ENCODE measurements at places on chromosomes 5 and 9.

DNA sequence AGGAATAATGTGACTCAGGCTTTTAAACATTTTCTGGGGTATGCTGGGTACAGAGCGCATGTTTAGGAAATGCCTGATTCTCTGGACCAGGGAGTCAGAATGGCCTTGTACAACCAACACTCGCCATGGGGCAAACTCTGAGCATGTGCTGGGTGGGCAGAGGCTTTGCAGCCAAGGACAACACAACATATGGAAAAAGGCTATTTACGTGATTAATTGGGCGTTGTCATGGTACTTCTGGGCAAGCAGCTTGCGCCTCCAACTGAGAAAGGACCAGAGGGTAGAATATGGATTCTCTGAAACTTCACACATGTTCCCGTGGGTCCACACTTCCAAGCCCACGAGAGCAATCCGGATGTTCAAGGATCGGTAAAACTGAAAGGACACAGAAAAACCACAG lies 49.1 kb downstream of the NIPAL4 start:
- no peak for DNase-seq

GRCh38 chr5:157915638-157916037 lies 56.7 kb upstream of the CLINT1 start:
- DNase-seq = no peak

DNA sequence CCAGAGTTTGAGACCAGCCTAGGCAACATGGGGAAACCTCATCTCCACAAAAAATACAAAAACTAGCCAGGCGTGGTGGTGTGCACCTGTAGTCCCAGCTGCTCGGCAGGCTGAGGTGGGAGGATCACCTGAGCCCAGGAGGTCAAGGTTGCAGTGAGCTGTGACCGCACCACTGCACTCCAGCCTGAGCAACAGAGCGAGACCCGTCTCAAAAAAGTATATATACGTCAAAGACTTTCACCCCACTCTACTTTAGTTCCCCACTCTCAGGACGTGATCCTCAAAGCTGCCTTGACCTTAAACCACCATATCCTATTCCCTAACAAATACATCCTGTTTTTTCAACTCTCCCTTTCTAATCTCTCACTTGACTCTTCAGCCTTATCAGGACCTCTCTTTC lies 41.0 kb downstream of the PCDHGC5 start:
- no peak for DNase-seq

DNA sequence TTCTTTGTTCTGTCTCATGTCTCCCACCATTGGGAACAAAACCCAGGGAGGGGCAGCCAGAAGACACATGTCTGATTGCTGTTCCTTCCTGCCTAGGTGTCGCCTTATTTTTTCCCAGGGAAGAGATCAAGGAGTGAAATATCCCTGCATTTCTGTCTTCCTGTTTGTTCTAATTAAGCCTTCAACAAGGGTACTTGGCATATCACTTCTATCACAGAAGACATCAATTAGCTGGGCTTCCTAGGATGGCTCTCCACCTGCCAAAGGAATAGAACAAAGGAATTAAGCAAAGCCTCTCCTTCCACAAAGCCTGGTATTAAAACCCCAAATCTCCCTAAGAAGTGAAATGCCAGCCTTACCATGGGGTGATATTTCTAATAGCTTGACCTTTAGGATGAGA lies 299.5 kb upstream of the CD180 start:
- no peak for DNase-seq

- no peak for DNase-seq
Measured at GRCh38 chr5:169037466-169037865, 263.5 kb downstream of the SLIT3 start.

GRCh38 chr9:136821826-136822544 lies 14.2 kb downstream of the RABL6 start:
- DNase-seq = no peak

DNA sequence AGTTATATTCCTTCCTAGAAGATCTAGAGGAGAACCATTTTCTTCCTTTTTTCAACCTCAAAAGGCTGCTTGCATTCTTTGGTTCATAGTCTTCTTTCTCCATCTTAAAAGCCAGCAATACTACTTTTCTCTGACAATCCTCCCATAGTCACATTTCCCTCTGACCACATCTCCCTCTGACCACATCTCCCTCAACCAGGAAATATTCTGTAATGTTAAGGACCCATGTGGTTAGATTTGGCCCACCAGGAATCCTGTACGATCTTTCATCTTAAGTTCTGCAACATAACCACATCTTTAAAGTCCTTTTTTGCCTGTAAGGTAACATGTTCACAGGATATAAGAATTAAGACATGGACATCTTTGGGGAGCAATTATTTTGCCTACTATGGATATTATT lies 179.4 kb upstream of the SPEF2 start:
- DNase-seq = no peak

- no peak for DNase-seq
Measured at GRCh38 chr5:179558932-179559283, 8.6 kb downstream of the RUFY1 start.

DNA sequence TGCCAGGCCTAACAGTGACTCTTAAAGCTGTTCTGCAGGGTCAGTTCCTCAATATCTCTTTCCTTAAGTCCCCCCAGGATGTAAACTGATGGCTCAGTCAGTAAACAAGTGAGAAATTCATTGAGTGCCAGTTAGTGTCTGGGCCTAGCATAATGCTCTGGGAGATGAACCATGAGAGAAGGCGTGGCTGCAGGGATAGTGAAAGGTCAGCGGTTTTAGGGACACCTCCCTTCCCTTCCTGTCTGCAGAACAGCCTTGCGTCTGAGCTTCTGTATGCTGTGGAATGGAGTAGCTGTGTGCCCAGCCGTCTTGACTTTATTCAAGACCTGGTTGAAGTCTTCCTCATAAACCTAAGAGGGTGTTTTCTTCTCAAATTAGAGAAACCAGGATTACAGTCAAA lies 46.7 kb upstream of the DMRT3 start:
- no peak for DNase-seq

DNA sequence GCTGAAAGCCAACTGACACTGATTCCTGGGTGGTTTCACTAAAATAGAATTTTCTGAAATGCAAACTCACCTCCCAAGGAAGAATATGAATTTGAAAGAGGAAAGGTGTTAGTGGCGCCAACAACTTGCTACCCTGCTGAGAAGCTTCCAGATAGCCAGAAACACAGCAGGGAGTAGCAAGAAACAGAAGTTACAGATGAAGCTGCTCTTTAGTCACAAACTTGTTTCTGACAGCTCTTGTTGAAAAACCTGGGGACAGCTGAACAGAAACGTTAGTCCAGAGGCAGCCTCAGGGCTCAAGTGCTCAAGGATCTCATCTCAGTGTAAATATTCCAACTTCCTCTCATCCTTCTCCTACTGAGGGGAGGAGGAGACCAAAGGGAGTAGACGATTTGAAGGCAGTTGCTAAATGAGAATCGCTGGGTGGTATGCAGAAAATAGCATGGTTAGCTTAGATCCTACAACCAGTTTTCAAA lies 184.1 kb downstream of the PDE4D start:
- DNase-seq = no peak

- DNase-seq = no peak
Measured at GRCh38 chr5:11672385-11673085, 231.7 kb downstream of the CTNND2 start.

- DNase-seq = no peak
Measured at GRCh38 chr9:4781408-4781807, 11.3 kb upstream of the RCL1 start.

- no peak for DNase-seq
Measured at GRCh38 chr5:158553962-158554336, 545.8 kb downstream of the EBF1 start.

- peak; percentile 29 for DNase-seq
Measured at GRCh38 chr5:151078490-151079262, 2.2 kb downstream of the TNIP1 start.

- no peak for DNase-seq
Measured at GRCh38 chr9:24479361-24480059, 66.2 kb downstream of the IZUMO3 start.

DNA sequence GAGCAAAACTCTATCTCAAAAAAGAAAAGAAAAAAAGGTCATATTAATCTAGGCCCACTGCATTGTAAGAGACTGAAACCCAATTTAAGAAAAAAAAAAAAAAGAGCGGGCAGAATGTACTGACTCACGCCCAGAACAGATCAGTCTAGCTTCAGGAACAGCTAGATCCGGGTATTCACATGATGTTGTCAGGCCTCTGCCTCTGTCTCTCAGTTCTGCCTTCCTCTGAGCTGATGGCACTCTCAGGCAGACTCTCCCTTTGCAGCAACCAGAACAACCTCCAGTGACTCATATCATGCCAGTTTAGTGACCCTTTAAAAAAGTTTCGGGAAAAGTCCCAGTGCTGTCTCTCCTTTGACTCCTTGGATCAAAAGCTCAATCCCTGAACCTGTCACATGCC lies 53.0 kb downstream of the NEURL1B start:
- no peak for DNase-seq

GRCh38 chr5:28703651-28704260 lies 1665.4 kb upstream of the CDH9 start:
- no peak for DNase-seq

GRCh38 chr9:18596920-18597319 lies 123.0 kb downstream of the ADAMTSL1 start:
- DNase-seq = no peak

- no peak for DNase-seq
Measured at GRCh38 chr5:149380466-149381121, 1.5 kb upstream of the IL17B start.

DNA sequence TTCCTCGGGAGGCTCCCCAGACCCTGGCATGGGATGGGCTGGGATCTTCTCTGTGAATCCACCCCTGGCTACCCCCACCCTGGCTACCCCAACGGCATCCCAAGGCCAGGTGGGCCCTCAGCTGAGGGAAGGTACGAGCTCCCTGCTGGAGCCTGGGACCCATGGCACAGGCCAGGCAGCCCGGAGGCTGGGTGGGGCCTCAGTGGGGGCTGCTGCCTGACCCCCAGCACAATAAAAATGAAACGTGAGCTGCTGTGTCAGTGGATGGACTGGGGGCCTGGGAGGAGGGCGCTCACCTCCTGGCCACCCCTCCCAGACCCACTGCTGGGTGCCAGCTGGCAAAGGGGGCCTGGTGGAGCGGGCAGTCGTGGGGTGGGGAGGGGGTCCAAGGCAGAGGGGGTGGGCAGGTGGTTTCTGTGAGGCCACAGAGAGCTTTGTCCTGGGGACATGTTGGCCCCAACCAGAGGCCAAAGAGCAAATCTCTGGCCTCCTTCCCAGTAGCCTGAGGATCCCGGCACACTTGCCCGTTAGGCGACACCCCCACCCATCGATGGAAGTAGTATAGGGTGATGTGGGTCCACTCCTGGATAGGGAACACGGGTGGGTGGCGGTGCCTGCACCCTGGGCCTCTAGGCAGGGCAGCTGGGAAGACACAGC lies 9.8 kb downstream of the EGFL7 start:
- no peak for DNase-seq

- DNase-seq = no peak
Measured at GRCh38 chr9:126672634-126673284, 59.0 kb downstream of the LMX1B start.

DNA sequence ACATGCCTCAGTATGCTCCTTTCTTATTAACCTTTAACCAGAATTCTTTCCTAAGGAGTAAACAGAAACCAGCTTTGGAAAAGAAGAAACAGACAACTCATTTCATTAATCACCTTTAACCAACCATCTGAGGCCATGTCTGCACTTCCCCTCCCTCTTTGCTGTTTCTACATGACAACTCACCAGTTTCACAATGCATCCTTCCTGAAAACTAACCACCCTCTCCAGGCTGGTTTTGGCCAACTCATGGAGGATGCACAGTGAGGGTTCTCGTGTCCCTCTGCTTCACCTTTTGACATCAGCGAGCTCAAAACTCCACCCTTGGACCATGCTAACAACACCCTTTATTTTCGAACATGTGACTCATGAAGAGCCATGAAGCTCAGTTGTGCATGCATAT lies 244.1 kb downstream of the ELAVL2 start:
- DNase-seq = no peak

DNA sequence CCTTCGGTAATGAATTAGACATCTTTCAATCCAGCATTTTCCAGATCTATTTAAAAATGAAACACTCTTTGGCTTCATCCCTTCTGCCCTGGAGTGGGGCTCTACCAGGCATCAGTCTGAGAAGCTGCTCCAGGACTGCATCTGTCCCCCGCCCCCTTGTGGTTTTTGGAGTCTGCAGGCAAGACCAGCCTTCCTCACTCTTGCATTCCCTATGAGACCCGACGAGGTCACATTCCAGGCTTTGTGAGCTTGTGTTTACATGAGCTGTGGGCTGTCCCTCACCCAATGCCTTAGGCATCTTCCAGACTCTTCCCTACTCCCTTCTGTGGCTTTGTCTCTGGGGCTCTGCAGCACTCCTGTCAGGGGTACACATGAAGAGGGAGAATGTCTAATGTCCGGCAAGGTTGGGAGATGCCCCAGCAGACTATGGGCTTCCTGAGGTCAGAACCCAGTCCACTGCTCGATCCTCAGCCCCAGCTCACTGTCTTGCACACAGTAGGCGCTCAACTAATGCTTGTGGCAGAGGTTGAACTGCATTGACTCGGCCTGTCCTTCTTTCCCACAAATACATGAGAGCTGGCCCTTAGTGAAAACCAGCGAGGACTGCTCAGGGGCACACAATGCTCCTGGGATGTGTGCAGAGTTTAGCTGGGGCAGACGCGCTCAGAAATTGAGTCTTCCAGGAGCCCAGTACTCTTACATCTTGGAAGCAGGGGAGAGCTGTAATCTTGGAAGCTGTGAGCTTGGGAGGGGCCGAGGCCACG lies 11.7 kb upstream of the GADD45G start:
- DNase-seq = no peak

- DNase-seq = no peak
Measured at GRCh38 chr9:95130484-95130883, 187.0 kb downstream of the FANCC start.

GRCh38 chr9:120983259-120983837 lies 56.8 kb upstream of the TRAF1 start:
- DNase-seq = no peak

- no peak for DNase-seq
Measured at GRCh38 chr5:156540491-156540890, 213.5 kb downstream of the SGCD start.

- DNase-seq = no peak
Measured at GRCh38 chr5:159527546-159528254, 197.4 kb upstream of the IL12B start.

DNA sequence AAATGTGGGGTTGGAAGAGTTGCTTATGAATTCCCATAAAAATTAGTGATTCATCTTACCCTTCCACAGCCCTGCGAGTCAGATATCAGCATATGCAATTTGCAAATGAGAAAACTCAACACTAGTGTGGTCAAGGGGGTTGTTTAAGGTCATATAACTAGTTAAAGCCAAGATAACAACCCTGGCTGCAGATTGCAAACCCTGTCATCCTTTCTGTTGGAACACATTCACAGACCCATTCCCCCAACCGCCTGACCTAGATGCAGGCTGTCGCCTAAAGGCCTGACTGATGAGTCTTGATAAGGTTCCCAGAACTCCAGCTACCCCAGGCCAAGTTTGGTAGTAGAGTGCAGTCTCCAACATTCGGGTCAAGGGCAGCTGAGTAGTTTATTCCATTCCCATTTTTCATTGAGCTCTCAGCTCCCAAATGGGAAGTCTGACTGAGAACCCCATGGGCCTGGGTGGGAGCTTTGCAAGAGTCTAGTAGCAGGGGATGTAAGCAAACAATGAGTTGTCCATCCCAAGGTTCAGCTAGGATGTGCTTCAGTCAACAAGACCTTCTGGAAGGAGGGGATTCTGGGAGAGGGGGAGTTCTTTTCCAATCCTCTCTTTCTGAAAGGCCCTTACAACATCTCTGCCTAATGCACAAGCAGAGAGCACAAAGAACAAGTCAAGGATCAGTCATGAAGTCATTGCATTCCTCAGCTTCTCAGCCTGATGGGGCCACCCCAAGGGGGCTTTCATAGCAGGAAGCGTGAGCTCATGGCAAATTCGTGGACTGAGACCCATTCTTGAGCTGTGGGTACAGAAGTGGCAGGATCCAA lies 40.3 kb downstream of the ADAM19 start:
- no peak for DNase-seq

Measured in stimulated activated CD8-positive, alpha-beta memory T cell treated with anti-CD3 and anti-CD28 coated beads, Interleukin-7, amount 100 ng/mL, for 1 hour (primary cell).